ENCODE measurements at places on chromosomes 2 and 18.

- DNase-seq, result no peak
Measured at GRCh38 chr2:118903551-118904479, 38.2 kb upstream of the MARCO start.

DNA sequence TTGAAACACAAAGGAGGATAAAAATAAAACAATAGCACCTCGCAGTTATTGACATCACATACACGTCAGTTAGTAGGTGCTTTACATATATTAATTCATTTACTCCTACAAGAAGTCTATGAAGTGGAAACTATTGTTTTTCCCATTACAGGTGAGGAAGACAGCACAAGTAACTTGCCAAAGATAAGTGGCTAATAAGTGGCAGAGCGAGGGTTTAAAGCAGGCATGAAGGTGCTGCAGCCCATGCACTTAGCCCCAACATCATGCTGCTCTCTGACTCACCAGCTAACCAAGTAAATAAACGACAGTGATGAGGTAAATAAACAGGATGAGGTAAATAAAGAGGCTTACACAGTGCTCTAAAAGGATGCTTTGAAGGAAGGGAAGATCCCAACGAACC lies 498.6 kb upstream of the ZEB2 start:
- no peak for DNase-seq

DNA sequence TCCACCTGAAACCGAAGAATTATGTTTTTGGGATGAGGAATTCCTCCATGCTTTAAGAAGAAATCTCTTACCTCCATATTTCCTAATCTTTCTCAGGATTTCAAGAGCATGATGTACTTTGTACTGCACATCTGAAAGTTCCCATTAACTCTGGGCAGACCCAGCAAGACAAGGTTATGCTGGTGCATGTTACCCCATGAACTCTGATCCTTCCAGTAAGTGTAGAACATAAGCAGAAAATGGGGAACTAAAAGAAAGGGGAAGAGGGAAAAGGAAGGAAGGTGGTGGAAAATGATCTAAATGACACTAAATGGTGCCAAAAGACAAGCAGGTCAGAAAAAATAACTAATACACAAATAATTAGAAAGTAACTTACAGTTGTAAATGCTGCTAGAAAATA lies 50.7 kb downstream of the STRN start:
- DNase-seq, result no peak

- peak; percentile 3 for DNase-seq
Measured at GRCh38 chr2:144162652-144163051, 357.3 kb downstream of the ZEB2 start.

DNA sequence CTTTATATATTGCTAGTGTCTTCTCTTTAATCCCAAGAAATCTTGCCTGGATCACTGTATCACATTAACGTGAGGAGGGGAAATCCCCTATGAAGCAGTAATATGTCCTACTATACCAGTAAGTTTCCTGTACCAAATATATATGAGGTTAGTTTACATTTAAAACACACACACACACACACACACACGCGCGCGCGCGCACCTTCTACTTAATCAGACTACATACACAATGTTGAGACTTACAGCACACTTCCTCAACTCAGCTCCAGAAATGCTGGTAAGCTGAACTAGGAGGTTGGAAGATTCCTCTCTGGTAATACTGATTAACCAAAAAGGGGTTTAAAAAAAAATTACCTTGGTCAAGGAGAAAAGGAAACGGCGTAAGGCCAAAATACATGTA lies 49.3 kb downstream of the USP34 start:
- DNase-seq, result peak; percentile 20
